ENCODE measurements at places on chromosomes 6 and 20.

- DNase-seq: no peak
These were observed 1.7 kb downstream of the MUCL3 start for GRCh38 chr6:30942338-30943060.

GRCh38 chr20:60060593-60060992, 102.4 kb downstream of the CDH26 start:
- DNase-seq: no peak

DNA sequence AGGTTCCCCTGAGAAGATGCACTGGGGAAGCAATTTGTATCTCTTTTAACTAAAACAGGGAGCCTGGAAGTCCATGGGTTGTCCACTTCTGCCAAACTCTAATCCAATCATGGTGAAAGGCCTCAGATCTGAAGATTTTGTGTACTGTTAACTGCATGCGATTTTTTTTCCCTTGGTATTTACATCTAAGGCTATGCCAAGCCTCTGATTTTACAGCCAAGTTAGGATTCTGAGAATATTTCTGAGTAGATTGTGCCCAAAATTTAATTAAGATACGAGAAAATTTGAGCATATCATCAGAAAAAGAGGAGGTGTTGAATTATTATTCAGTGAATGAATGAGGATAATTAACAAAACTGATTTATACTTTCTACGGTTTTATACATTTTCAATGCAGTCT, 34.0 kb downstream of the BTBD3 start:
- DNase-seq: no peak

DNA sequence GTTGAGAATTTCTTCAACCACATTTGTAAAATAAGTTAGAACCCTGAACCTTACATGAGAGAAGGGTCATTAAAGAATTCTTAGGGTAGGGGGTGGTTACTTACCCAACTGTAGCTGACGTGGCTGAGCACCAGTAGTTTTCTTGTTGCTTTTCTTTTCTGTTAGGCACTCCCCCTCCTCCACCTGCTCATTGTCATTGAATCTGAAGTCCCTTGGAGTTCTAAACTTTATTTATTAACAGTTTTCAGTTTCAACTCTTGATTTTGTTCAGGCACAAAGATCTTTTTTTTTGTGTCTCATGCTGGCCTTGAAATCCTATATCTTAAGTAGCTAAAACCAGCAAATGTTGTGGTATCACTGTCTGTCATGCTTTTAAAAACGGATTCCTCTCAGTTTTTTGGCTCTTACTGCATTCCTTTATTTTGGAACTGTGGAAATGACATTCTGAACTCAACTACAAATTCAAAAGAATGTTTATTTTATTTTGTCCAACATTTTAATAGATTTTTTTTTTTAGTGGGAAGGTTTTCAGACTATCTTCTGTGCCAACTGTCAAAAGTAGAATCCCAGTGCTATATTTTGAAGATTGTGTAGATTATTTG, 465.2 kb downstream of the PHF3 start:
- no peak for DNase-seq

DNA sequence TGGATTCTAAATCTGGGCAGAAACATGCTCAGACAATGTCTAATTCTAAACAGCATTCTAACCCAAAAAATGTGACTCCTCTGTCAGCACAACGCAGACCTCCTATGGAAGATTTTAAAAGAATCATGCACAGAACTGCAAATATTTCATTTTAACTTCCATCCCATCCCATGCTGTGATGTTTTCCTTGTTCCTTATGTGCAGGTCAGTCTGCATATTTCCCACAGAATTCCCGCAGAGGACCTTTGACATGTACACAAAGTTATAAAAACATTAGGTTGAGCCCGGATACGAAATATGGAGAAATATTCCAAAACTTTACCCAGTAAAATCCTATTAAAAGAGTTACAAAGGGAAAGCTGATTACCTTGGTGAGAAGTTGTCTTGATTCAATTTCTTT, 467.1 kb upstream of the EPHA7 start:
- no peak for DNase-seq

GRCh38 chr20:1800777-1801176, 94.4 kb upstream of the SIRPA start:
- DNase-seq: no peak

GRCh38 chr6:151729829-151730495, 77.5 kb upstream of the ESR1 start:
- no peak for DNase-seq

DNA sequence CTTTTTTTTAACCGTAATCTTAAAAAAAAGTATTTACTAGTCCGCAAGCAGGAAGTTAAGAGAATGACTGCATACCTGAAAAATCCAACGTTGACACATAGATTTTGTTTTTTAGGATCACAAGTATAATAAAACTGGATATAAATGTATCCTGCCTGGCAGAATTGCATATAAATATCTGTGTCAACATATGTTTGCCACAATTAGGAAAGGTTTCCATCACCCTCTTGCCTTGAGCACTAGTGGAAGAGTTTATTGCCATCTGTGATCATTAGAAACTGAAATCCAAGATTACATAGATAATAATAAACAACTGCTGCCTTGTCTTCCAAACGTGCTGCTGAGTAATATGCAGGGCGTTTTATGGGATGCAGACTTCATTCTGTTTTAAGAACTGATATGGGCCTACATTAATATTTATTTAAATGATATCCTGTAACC, 27.9 kb downstream of the PLEKHG1 start:
- no peak for DNase-seq

- DNase-seq: no peak
These were observed 156.8 kb downstream of the DLL1 start for GRCh38 chr6:170134031-170134470.

DNA sequence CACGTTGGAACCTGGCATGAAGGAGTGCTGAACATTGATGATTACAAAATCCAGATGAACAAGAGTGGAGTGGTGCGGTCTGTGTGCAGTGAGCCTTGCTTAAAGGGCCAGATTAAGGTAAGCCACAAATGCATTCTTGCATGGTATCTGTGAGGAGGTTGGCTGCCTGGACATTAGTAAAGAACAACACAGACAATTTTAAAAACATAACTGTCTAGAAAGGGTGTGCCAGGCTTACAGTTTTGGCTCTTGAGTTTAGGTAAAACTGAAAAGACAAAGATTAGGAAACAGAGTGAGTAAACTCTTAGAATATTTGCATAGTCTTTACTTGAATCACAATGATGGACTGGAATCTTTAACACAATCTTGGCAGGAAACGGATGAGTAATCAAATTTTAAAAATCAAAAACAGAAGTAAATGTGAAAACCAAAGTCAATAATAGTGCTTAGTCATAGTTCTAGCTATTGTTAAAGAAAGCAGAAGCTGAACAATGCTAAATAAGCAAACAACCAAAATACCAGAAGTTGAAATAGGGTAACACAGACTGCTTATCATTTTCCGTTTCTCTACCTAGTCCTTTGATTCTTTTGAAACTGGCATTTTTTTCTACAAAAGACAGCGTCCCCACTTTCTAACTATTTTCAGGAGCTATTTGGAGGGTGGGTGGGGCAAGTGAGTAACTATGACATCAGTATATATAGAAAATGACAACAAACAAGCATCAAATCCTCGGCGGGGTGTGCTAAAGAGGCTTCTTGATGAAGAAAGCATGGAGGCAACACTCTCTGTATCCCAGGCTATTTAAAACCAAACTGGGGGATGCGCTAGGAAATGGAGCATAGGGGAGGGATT, 185.8 kb upstream of the RAB32 start:
- no peak for DNase-seq

- DNase-seq: no peak
These were observed 25.5 kb upstream of the SERINC3 start for GRCh38 chr20:44547419-44547818.

DNA sequence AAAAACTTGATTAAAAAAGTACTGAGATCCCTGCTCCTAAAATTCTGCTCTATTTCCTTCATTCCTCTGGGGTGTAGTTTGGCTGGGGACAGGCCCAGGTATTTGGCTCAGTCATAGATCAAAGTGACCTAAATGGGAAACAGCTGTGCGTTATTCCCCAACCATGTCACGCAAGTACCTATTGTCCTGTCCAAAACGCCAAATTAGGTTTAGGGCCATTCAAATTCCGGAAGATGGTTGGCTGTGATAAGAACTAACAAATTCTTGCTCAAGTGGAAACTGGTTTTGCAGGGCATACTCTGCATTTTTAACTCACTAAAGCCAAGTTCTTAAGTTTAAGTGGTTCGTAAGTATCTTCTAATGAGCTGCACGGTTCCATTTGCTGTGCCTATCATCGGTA, 147.6 kb upstream of the TMEM170B start:
- no peak for DNase-seq

GRCh38 chr6:40417031-40417430, 170.1 kb downstream of the LRFN2 start:
- no peak for DNase-seq

GRCh38 chr20:25690427-25690826, 6.2 kb downstream of the ZNF337 start:
- DNase-seq: no peak

DNA sequence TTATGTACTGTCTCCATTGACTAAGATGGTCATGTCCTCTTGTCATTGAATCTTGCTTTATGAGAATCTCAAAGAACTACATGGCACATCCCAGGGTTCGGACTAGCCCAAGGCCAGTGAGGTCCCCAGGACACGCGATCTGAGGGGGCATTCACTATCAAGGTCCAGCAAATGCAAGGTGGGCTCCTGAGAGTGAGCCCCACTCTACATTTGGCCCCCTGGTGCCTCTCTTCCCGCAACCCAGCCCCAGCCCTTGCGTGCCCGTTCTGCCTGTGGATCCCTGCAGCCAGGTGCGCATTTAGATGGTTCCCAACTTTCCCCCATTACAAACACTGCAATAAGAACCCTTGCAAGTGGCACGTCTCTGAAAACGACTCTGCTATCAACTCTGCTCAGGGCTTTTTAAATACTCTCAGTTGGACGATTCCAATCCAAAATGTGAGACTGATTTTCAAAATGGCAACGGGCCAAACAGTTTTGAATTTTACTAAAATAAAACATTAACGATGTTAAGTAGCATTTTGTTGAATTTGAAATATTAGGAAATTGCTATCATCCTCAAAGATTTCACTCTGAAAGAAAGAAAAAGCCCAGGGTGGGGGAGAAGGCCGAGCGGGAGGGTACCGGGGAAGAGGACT, 59.6 kb downstream of the NFATC2 start:
- no peak for DNase-seq

- DNase-seq: peak; percentile 68
These were observed 1.4 kb downstream of the FYN start for GRCh38 chr6:111871725-111872400.

GRCh38 chr6:129575378-129576118, 134.4 kb downstream of the ARHGAP18 start:
- no peak for DNase-seq

GRCh38 chr20:51803148-51803854, 980 bp upstream of the SALL4 start:
- no peak for DNase-seq

- no peak for DNase-seq
These were observed 259.4 kb upstream of the STXBP5 start for GRCh38 chr6:146944809-146945208.

DNA sequence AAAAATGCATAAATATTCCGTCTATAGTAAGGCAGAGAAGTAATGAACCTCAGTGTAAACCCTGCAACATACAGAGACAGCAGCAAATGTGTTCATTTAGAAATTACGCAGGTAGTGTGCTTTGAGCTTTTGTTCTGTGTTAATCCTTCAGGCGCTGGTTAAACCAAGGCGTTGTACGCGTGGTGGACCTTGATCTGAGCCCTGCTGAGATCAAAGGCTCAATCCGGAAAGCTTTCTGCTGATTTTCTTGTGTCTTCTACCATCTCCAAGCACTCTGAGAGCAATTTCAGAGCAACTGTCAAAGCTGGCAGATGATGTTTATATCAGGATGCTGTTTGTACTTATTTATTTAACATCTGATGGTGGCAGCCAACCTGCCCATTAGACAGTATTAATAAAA, 382.8 kb downstream of the CDH26 start:
- peak; percentile 24 for DNase-seq

GRCh38 chr6:80245043-80245442, 138.6 kb downstream of the BCKDHB start:
- no peak for DNase-seq

DNA sequence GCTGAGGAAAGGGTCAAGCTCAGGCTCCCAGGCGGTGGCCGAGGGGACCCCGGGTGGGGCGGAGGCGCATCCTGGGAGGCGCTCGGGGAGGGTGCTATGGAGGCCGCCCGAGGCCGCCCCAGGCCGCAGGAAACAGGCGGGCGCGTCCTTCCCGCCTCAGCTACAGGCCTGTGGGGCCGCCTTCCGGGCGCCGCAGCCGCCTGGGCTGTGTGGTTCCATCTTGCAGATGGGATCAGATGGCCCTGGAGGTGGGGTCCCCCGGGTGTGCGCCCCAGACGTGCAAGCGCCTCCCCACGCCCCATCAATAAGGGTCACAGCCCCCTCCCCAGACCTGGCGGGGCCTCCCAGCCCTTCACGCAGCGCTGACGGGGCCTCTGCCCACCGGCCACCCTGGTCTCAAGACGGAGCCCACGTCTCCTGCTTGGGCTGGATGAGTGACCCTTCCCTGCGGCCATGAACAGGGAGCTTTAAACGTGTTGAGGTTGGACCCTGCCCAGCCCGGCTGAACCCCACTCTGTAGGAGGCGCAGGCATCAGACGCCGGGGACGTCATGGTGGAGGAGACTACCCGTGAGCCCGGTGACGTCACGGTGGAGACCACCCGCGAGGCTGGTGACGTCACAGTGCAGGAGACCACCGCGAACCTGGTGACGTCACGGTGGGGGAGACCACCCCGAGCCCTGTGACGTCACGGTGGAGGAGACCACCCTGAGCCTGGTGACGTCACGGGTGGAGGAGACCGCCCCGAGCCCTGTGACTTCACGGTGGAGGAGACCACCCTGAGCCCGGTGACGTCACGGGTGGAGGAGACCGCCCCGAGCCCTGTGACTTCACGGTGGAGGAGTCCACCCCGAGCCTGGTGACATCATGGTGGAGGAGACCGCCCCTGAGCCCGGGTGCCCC, 267.0 kb downstream of the DLL1 start:
- DNase-seq: no peak

DNA sequence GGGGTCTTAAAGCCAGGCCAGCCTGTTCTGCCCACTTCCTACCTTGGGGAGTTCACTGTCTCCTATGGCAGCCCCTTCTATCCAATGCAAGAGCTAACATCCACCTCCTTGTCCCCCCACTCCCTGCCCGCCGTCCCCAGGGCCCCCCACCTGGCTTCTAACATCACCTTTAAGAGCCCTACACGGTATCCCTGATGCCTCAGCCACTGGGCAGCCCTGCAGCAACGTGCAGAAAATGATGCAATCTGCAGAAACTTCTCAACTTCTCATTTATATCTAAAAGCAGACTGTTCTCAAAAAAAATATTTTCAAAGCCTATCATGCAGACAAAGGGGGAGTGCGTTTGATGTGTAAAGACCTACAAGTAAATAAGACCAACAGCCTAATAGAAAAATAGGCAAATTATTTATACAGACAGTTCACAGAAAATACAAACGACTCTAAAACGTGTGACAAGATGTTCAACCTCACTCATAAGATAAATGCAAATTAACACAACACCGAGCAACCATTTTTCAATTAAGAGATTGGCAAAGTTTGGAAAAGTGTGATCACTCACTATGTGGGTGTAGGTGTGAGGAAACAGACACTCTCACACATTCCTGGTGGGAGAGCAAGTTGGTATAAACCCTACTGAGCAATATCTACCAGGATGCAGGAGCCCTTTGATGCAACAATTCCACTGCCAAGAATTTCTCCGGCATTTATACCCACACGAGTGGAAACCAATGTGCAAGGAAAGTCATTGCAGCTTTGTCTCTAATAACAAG, 15.1 kb upstream of the HCK start:
- no peak for DNase-seq

All from DND-41 (cell line).